ENCODE measurements at places on chromosomes 12 and 14. TPM values are rescaled to one million over a fixed set of nuclear protein-coding genes. Genes with fewer than 3 reads are reported as not detected.

GRCh38 chr12:1591034-1591433, 3.3 kb downstream of the FBXL14 start:
- DNase-seq, result no peak
- H3K27ac ChIP-seq, result peak overlapping the region; percentile 29
- H3K4me1 ChIP-seq, result peaks cover 60% of the 10 kb centered on the region

GRCh38 chr14:92998946-92999345, 76.0 kb downstream of the CHGA start:
- H3K27me3 ChIP-seq, result no peaks in the 10 kb centered on the region
- H3K4me1 ChIP-seq, result peaks cover 2% of the 10 kb centered on the region
- no peak for DNase-seq
- no peak overlapping the region for H3K27ac ChIP-seq
- H3K4me3 ChIP-seq, result no peak overlapping the region

DNA sequence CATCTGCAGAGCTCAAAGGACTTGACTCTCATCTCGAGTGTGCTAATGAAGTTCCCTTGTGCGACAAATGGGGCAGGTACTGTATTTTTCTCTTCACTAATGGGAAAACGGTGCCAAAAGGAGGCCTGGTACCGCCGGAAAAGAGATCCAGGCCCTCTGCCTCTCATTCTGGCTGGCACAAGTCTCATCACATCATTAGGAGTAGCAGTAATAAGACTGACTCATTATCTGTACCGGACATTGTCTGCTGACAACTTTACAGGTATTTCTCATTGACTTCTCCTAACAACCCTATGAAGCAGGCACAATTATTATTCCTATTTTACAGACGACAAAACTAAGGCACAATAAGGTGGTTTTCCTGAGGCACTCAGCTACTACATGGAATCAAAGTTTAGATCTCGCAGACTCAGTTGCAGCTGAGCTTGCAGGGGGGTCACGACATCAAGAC, 668 bp downstream of the APPL2 start:
- peaks cover 16% of the 10 kb centered on the region for H3K36me3 ChIP-seq
- H3K27me3 ChIP-seq, result no peaks in the 10 kb centered on the region
- DNase-seq, result no peak
- peak overlapping the region; percentile 88 for H3K4me3 ChIP-seq
- peak overlapping the region; percentile 75 for H3K27ac ChIP-seq

DNA sequence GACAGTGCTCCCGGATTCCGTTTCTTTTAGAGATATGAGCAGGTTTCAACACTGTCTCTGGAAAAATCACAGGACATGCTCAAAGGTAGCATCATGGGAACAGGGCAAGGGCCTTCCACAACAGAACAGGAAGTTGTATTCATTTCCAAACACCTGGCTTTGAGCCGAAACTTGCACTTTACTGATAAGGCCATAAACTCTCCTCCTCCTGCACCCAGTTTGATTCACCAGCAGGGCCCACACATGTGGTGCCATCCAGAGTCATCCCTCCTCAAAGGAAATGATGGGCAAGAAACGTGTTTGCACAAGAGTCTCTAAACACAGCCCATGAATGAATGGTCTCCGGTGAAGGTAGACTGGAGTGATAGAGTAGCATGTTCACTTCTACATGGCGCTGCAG, 268.4 kb upstream of the FKBP4 start:
- no peak overlapping the region for H3K27ac ChIP-seq
- DNase-seq, result no peak
- no peaks in the 10 kb centered on the region for H3K27me3 ChIP-seq

- H3K27ac ChIP-seq, result no peak overlapping the region
- DNase-seq, result no peak
- peaks cover 8% of the 10 kb centered on the region for H3K36me3 ChIP-seq
- H3K4me1 ChIP-seq, result no peaks in the 10 kb centered on the region
- H3K27me3 ChIP-seq, result no peaks in the 10 kb centered on the region
- no peak overlapping the region for H3K4me3 ChIP-seq
Measured at GRCh38 chr14:73365727-73366126, 92.6 kb downstream of the NUMB start.

GRCh38 chr12:10553148-10553547, 47.5 kb downstream of the EIF2S3B start:
- peaks cover 5% of the 10 kb centered on the region for H3K4me1 ChIP-seq
- no peak overlapping the region for H3K4me3 ChIP-seq
- no peaks in the 10 kb centered on the region for H3K36me3 ChIP-seq
- DNase-seq, result no peak
- H3K27me3 ChIP-seq, result peaks cover 17% of the 10 kb centered on the region

- H3K27ac ChIP-seq, result peak overlapping the region; percentile 88
- H3K4me1 ChIP-seq, result peaks cover 33% of the 10 kb centered on the region
- no peaks in the 10 kb centered on the region for H3K27me3 ChIP-seq
- peak overlapping the region; percentile 90 for H3K4me3 ChIP-seq
- H3K36me3 ChIP-seq, result peaks cover 38% of the 10 kb centered on the region
Measured at GRCh38 chr14:24298892-24299254, 707 bp downstream of the DHRS1 start.

- DNase-seq, result no peak
- peaks cover 8% of the 10 kb centered on the region for H3K4me1 ChIP-seq
- no peaks in the 10 kb centered on the region for H3K36me3 ChIP-seq
- peaks cover 20% of the 10 kb centered on the region for H3K27me3 ChIP-seq
- no peak overlapping the region for H3K27ac ChIP-seq
Measured at GRCh38 chr14:77985211-77985615, 185.0 kb upstream of the NRXN3 start.

DNA sequence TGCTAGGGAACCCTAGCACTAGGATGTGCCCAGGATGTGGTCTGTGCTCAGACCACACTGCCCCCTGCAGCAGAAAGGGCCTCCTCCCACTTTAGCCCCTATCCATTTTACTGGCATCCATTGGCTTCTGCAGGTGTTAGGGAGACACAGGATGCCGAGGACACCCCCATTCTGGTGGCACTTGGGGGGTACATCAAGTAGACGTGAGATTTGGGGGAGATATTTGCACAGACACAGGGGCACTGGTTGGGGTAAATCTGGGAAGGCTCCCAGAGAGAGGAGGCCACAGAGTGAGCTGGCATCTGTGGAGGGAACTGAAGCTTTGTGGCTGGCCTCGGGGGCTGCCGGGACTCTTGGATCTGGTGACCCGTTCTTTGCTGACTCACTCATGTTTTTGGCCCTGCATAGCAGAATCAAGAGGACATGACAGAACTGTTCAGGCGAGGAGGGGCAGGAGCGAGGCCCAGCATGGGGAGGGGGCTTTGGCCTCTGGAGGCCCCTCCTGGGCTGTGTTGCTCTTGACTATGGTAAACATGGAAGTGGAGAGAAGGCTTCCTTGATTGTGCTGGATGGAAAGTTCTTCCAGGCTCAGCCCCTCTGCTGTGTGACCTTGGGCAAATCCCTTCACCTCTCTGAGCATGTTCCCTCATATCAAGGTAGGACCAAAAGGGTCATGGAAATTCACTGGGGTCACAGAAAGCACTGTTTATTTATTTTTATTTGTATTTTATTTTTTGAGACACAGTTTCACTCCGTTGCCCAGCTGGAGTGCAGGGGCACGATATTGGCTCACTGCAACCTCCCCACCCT, 1.8 kb downstream of the PLBD2 start:
- no peak overlapping the region for H3K27ac ChIP-seq
- H3K4me3 ChIP-seq, result peak overlapping the region; percentile 85
- H3K27me3 ChIP-seq, result peaks cover 1% of the 10 kb centered on the region

- H3K4me3 ChIP-seq, result no peak overlapping the region
- H3K27ac ChIP-seq, result no peak overlapping the region
- H3K4me1 ChIP-seq, result peaks cover 25% of the 10 kb centered on the region
- peaks cover 67% of the 10 kb centered on the region for H3K36me3 ChIP-seq
- H3K27me3 ChIP-seq, result no peaks in the 10 kb centered on the region
- DNase-seq, result no peak
Measured at GRCh38 chr12:123254853-123255446, 16.7 kb downstream of the CDK2AP1 start.

GRCh38 chr14:100448376-100448775, 125.2 kb downstream of the SLC25A47 start:
- H3K4me1 ChIP-seq, result peaks cover 9% of the 10 kb centered on the region
- no peaks in the 10 kb centered on the region for H3K27me3 ChIP-seq
- H3K4me3 ChIP-seq, result no peak overlapping the region
- H3K27ac ChIP-seq, result no peak overlapping the region

GRCh38 chr14:75877884-75878283, 103.9 kb downstream of the TGFB3 start:
- no peak for DNase-seq
- peaks cover 20% of the 10 kb centered on the region for H3K4me1 ChIP-seq
- no peaks in the 10 kb centered on the region for H3K36me3 ChIP-seq
- H3K27ac ChIP-seq, result no peak overlapping the region
- no peak overlapping the region for H3K4me3 ChIP-seq

- peaks cover 8% of the 10 kb centered on the region for H3K4me1 ChIP-seq
- no peaks in the 10 kb centered on the region for H3K36me3 ChIP-seq
- H3K27ac ChIP-seq, result no peak overlapping the region
- no peak for DNase-seq
- peaks cover 67% of the 10 kb centered on the region for H3K27me3 ChIP-seq
Measured at GRCh38 chr12:85279449-85280164, 413 bp upstream of the ALX1 start.

DNA sequence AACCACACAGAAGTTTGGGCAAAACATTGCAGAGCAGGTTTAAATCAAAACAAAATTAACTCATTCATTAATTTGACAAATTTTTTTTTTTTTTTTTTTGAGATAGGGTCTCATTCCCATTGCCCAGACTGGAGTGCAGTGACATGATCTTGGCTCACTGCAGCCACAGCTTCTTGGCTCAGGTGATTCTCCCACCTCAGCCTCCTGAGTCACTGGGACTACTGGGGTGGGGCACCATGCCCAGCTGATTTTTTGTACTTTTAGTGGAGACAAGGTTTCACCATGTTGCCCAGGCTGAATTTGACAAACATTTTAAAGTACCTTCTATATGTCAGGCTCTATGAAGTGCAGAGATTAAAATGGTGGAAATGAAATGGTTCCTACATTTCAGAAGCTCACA, 257.1 kb upstream of the NPAS3 start:
- no peaks in the 10 kb centered on the region for H3K4me1 ChIP-seq
- H3K27me3 ChIP-seq, result no peaks in the 10 kb centered on the region
- no peak for DNase-seq

DNA sequence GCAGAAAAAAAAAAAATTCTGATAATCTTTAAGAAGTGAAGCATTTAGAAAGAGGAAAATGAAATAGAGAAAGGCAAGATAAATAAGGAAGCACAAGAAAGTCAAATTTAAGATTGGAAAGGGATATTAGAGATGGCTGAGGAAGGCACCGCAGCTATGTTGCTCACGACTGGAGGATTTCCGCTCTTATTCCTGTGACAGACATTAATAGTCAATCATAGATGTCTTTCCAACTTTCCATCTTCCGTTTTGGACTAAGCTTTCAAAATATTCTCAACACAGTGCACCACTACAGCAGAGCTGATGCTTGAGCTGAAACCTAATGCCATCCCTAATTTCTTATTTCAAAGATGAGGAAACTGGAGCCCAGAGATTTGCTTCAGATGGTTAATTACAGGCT, 290.6 kb downstream of the FOXN3 start:
- H3K27me3 ChIP-seq, result peaks cover 14% of the 10 kb centered on the region
- no peaks in the 10 kb centered on the region for H3K36me3 ChIP-seq
- no peak overlapping the region for H3K27ac ChIP-seq
- H3K4me1 ChIP-seq, result no peaks in the 10 kb centered on the region
- DNase-seq, result no peak

DNA sequence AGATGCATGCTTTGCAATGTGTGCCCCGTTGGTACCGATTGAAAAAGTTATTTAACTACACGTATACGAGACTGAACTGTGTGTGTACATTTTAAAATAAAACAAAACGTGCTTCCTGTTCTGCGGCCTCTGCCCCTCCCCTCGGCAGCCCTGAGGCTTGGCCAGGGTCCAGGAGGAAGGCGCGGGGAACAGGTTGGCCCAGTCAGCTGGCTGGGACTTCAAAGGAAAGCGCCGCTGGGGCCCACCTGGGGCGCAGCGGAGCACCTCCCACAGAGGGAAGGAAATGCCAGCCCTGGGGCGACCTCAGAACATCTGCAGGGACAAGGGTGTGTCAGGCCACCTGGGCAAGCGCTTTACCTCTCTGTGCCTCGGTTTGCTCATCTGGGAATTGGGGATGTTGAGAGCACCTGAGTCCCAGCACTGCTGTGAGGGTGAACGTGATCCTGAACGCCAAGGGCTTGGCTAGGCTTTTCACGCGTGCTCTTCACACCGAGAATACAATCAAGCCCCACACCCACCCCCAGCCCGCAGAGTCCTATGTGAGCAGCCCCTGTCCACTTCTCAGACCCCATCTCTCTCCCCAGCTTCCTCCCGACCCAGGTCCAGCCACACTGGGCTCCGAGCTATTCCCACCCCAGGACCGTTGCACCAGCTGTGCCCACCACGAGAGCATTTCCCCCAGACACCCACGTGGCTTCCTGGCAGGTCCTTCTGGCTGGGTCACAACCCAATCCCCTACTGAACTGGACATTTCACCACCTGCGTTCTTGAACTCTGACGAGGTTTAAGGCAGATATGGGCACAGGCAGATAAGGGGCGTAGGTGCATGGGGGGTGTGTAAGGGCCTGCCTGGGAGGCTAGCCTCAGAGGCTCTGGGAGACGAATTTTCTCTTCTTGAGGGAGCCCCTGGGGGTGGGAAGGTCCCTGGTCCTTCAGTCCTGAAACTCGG, 41.9 kb upstream of the NCOR2 start:
- peak overlapping the region; percentile 5 for H3K4me3 ChIP-seq
- H3K36me3 ChIP-seq, result no peaks in the 10 kb centered on the region
- H3K4me1 ChIP-seq, result peaks cover 11% of the 10 kb centered on the region

DNA sequence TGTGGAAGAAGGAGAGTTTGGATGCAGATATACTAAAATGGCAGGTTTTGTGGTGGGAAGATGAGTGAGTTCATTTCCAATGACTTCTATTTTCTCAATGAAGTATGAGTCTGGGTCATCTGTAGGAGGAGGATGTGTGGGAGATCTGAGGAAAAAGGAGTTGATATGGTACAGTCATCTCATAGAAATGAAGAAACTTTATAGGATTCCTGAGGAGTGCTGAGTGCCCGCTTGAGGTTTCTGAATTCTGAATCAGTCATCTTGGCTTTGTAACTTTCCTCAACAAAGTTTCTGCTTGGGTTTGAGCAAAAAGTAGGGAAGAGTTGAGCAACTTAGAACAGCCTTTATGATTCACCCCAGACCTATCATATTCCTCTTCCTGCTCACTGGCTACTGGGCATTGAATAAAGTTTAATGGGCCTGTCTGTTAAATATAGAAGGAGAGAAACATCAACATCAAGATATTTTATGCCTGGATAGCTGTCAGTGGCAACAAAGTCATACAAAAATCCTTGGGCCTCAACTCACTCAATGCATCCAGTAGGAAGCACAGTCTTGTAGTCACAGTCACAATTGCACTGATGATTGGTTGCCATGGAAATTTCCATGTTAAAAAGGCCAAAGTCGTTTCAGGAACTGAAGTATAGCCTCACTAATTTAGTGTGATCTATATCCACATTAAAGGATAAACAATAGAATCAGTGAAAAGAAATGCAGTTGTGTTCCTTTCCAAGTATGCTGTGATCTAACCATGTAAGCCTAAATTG, 284.7 kb downstream of the DUSP6 start:
- H3K27ac ChIP-seq, result no peak overlapping the region
- H3K27me3 ChIP-seq, result no peaks in the 10 kb centered on the region
- DNase-seq, result no peak
- no peak overlapping the region for H3K4me3 ChIP-seq
- H3K36me3 ChIP-seq, result peaks cover 1% of the 10 kb centered on the region
- peaks cover 39% of the 10 kb centered on the region for H3K4me1 ChIP-seq

GRCh38 chr12:47085815-47086252, 6.1 kb upstream of the AMIGO2 start:
- H3K36me3 ChIP-seq, result peaks cover 16% of the 10 kb centered on the region
- no peak overlapping the region for H3K4me3 ChIP-seq
- DNase-seq, result no peak
- peak overlapping the region; percentile 48 for H3K27ac ChIP-seq

The SERPINA5 gene
- total RNA-seq, result not detected

The RNASE7 gene
- total RNA-seq, result not detected

The ANAPC7 gene
- 67.2 TPM for total RNA-seq

The CCDC38 gene
- total RNA-seq, result not detected

The CAPZA3 gene
- total RNA-seq, result not detected

The MFAP5 gene
- not detected for total RNA-seq

The LMNTD1 gene
- not detected for total RNA-seq
